ENCODE measurements at places on chromosomes 13 and 19. TPM values are rescaled to one million over a fixed set of nuclear protein-coding genes. Genes with fewer than 3 reads are reported as not detected.
A peak's percentile ranks its signal among the peaks of the same experiment; 100 is the strongest.

DNA sequence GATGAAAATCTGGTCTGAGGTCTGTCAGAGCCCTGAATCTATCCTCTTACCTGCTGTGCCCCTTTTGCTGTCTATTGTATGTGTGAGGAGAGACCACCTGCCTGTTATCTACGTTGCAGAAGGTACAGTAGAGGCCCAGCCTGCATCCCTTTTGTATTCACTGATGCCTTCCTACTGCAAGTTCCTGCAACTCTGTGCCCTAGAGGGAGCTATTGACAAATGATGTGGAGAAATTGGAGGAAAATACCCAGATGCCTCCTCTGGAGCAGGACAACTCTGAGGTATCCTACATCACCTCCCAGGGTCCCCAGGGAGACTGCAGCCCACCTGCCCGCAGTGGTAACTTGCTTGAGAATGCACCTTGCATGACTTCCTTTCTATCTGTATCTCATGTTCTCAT lies 33.7 kb downstream of the SIAH3 start:
- no peak overlapping the region for H3K4me3 ChIP-seq
- DNase-seq, result no peak
- H3K27me3 ChIP-seq, result peaks cover 2% of the 10 kb centered on the region
- H3K36me3 ChIP-seq, result no peaks in the 10 kb centered on the region
- H3K4me1 ChIP-seq, result no peaks in the 10 kb centered on the region
- H3K27ac ChIP-seq, result no peak overlapping the region

The IGFL1 gene
- not detected for total RNA-seq

DNA sequence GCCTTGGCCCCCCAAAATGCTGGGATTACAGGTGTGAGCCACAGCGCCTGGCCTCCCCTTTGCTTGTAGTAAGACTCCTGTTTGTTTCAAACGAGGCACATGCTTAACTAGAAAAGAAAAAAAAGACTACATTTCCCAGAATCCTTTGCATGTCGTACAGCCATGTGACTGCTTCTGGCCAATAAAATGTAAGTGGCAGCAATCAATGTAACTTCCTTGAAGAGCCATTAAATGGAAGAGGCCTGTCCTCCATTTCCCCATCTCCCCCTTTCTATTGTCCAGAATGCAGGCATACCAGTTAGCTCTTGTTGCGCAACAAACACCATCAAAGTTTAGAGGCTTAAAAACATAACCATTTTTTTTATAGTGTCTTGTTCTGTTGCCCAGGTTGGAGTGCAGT lies 10.4 kb upstream of the GPR32 start:
- peaks cover 19% of the 10 kb centered on the region for H3K27me3 ChIP-seq
- DNase-seq, result no peak
- H3K36me3 ChIP-seq, result no peaks in the 10 kb centered on the region
- H3K4me1 ChIP-seq, result no peaks in the 10 kb centered on the region
- H3K27ac ChIP-seq, result no peak overlapping the region

DNA sequence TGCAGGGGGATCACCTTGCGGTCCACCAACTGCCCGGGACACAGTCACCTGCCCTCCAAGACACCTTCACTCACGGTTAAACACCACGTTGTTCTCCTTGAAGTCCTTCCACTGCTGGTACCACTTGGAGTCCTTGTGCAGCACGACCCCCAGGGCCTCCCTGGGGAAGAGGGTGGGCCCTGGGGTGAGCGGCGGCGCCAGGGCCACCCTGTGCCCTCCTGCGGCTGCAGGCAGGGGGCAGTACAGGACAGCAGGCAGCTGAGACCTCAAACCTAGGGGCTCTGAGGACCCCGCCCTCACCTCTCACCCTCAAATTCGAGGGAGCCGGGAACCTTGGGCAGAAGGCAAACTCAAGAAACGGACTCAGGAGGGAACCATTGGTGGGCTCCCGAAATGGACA lies 7.5 kb upstream of the CTXN1 start:
- no peak overlapping the region for H3K27ac ChIP-seq
- H3K4me3 ChIP-seq, result no peak overlapping the region
- DNase-seq, result no peak
- H3K36me3 ChIP-seq, result peaks cover 75% of the 10 kb centered on the region
- H3K27me3 ChIP-seq, result no peaks in the 10 kb centered on the region

- H3K36me3 ChIP-seq, result no peaks in the 10 kb centered on the region
- H3K4me1 ChIP-seq, result no peaks in the 10 kb centered on the region
- no peaks in the 10 kb centered on the region for H3K27me3 ChIP-seq
- DNase-seq, result no peak
These were observed 632.1 kb downstream of the DIAPH3 start for GRCh38 chr13:59531571-59532091.

The MYH14 gene
- not detected for total RNA-seq

DNA sequence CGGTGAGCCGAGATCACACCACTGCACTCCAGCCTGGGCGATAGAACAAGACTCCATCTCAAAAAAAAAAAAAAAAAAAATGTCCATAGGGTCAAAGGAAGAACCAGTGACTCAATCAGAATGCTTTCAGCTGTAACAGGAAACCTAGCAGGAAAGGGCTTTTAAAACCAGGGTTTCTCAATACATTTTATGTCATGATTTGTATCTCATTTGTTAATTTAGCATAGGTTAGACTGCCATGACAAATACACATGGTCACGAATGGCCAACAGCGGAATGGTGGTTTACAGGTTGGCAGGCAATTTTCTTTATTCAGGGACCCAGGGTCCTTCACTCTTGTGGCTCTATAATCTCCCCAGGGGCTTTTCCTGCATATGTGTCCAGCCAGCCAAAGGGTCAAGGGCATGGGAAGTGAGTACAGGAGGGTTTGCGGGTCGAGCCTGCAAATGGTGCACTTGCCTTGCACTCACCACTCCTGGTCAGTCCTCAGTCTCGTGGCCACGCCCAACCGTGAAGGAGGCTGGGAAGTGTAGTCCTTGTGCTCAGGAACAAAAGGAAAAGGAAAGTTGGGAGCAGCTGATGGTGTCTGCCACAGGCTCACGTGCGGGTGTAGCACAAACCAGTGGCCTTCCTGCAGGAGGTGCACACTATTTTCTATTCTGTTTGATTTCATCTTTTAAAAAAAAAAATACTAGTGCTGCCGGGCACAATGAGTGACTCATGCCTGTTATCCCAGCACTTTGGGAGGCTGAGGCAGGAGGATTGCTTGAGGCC lies 14.8 kb downstream of the DHX34 start:
- H3K4me1 ChIP-seq, result no peaks in the 10 kb centered on the region
- H3K27me3 ChIP-seq, result no peaks in the 10 kb centered on the region
- no peak for DNase-seq

GRCh38 chr13:33318744-33319143 lies 33.2 kb upstream of the STARD13 start:
- no peak overlapping the region for H3K4me3 ChIP-seq
- H3K27me3 ChIP-seq, result peaks cover 1% of the 10 kb centered on the region
- H3K4me1 ChIP-seq, result no peaks in the 10 kb centered on the region
- no peak overlapping the region for H3K27ac ChIP-seq

The ZNF285 gene
- total RNA-seq, result 4.5 TPM

The KISS1R gene
- 0.49 TPM for total RNA-seq

DNA sequence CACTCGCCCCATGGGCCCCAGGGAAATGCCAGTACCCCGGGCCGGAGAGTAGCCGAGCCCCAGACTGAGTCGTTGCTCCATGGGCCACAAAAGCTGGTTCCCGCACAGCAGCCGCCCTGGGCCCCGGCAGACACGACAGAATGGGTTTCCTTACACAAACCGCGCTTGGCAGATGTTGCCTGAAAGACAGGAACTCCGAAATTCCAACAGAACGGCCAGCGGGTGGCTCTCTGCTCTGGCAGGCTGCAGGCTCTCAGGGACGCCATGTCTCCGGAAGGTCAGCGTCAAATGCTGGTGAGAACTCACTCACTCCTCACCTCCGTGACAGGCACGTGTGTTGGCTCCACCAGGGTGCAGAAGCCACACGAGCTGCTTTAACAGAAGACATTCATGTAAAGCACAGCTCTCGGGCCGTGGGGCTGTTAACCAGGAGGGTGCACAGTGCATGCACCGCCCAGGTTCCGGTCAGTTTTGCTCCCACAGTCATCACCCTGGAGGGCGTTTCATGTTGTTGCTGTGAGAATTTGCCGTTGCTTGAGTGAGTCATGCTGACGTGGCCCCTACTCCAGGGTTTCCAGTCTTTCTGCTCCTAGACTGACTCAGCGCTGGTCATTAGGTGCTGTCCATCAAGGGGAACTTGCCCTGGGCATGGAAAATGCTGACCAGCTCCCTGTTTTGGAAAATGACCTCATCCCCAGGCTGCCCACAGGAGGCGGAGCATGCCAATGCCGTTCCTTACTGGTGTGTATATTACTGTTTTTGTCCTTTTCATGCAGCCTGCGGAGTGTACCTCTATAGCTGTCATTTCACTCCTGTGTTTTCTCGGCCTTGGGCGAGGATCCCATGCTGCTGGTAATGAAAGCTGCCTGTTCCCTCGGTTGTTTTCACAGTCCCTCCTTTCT lies 44.8 kb downstream of the ANKRD10 start:
- H3K36me3 ChIP-seq, result no peaks in the 10 kb centered on the region
- H3K4me3 ChIP-seq, result no peak overlapping the region
- no peak for DNase-seq
- H3K27ac ChIP-seq, result no peak overlapping the region
- peaks cover 5% of the 10 kb centered on the region for H3K4me1 ChIP-seq
- peaks cover 34% of the 10 kb centered on the region for H3K27me3 ChIP-seq

The STAP2 gene
- total RNA-seq, result 1.3 TPM

The OR7C1 gene
- not detected for total RNA-seq

The SLC6A16 gene
- 19.3 TPM for total RNA-seq

DNA sequence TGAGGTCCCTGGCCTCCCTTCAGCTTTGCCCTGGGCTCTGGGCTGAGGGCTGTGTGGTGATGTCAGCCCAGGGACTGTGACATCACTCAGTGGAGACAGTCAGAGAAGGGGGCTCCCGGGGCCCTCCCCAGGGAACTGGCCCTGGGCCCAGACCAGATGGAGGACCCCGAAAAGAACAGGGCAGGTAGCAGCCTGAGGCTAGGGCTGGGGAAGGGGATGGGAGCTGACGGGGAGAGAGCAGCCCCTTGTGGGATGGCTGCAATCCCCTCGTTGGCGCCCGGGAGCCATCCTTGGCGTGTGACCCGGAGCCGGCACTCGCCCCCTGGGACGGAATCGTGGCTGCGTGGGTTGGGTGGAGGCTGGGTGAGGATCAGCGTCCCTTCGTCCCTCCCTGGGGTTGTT lies 13.6 kb downstream of the CSNK1G2 start:
- no peak for DNase-seq
- H3K4me3 ChIP-seq, result no peak overlapping the region
- peaks cover 27% of the 10 kb centered on the region for H3K36me3 ChIP-seq
- peaks cover 19% of the 10 kb centered on the region for H3K4me1 ChIP-seq

DNA sequence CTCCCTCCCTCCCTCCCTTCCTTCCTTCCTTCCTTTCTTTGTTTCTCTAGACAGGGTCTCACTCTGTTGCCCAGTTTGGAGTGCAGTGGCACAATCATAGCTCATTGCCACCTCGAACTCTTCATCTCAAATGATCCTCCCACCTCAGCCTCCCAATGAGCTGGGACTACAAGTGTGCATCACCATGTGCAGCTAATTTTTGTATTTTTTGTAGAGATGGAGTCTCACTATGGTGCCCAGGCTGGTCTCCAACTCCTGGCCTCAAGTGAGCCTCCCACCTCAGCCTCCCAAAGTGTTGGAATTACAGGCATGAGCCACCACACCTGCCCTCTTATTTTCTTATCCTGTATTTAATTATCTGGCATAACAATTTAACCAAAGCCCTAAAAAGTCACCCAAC lies 4.4 kb downstream of the UPK1A start:
- H3K4me1 ChIP-seq, result peaks cover 8% of the 10 kb centered on the region
- DNase-seq, result no peak
- peaks cover 33% of the 10 kb centered on the region for H3K27me3 ChIP-seq
- H3K4me3 ChIP-seq, result no peak overlapping the region
- no peaks in the 10 kb centered on the region for H3K36me3 ChIP-seq
- no peak overlapping the region for H3K27ac ChIP-seq

DNA sequence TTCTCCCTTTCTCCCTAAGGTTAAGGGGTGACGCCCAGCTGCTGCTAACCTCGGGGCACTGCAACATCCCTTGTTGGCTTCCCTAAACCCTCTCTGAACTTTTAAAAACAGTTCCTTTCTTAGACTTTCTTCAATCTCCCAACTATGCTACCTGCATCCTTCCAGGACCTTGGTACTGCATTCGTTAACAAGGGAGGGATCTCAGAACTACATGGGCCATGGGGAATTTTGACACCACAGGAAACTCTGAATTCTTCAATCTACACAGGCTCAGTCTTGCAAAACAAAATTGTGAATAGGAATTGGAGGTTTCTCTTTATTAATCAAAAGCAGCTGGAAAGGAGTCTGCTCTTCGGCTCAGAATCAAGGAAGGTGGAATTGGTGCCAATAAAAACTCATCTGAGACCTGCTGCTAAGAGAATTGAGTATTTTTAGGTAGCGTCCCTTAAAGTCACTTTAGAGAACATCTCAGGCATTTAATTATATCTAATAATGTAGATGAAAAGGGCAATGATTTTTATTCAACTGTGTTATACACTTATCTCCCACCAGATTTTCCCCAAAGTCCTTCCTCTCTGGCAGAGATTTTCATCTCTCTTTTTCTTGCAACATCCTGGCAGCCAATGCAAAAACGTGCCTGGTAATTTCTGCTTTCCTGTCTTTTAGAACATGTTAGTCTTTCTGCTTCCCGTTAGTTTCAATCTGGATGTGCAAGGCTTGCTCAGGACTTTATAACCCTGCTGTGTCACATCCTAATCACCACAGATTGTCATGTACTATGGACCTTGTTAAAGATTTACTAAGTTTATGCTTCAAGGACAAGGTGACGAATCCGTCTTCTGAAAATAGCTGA lies 69.1 kb upstream of the SLC15A1 start:
- DNase-seq, result no peak

- DNase-seq, result no peak
- peaks cover 29% of the 10 kb centered on the region for H3K4me1 ChIP-seq
- H3K27ac ChIP-seq, result no peak overlapping the region
- H3K36me3 ChIP-seq, result no peaks in the 10 kb centered on the region
These were observed 10.1 kb downstream of the PRR36 start for GRCh38 chr19:7863971-7864689.

DNA sequence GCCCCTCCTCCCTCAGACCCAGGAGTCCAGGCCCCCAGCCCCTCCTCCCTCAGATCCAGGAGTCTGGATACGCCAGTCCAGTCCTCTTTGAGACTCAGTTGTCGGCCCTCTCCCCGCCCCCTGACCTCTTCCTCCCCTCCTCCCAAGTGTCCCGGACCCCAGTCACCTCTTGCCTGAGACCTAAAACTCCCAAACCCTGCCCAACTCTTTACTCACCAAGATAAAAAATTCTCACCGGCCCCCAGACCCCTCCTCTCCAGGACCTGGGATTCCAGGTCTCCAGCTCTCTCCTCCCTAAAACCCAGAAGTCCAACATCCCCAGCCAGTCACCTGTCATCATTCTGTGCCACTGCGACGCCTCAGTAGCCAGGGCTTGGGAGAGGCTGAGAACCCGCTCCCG lies 1.4 kb upstream of the HSD17B14 start:
- no peaks in the 10 kb centered on the region for H3K27me3 ChIP-seq
- H3K36me3 ChIP-seq, result no peaks in the 10 kb centered on the region
- H3K4me3 ChIP-seq, result peak overlapping the region; percentile 53
- no peak overlapping the region for H3K27ac ChIP-seq
- no peak for DNase-seq
- peaks cover 28% of the 10 kb centered on the region for H3K4me1 ChIP-seq

GRCh38 chr13:23753458-23753857 lies 135.7 kb downstream of the MIPEP start:
- peaks cover 14% of the 10 kb centered on the region for H3K4me1 ChIP-seq
- H3K27ac ChIP-seq, result no peak overlapping the region
- no peaks in the 10 kb centered on the region for H3K27me3 ChIP-seq
- no peak for DNase-seq
- H3K36me3 ChIP-seq, result peaks cover 27% of the 10 kb centered on the region

GRCh38 chr13:23921451-23921888 lies 24.2 kb upstream of the C1QTNF9B start:
- peaks cover 42% of the 10 kb centered on the region for H3K27me3 ChIP-seq
- no peak overlapping the region for H3K4me3 ChIP-seq
- no peak overlapping the region for H3K27ac ChIP-seq
- DNase-seq, result no peak
- no peaks in the 10 kb centered on the region for H3K36me3 ChIP-seq
- no peaks in the 10 kb centered on the region for H3K4me1 ChIP-seq

All from activated B cell treated with CpG ODN at 0.5 μM for 24 hours (primary cell).